Stimulated activated CD8-positive, alpha-beta memory T cell treated with anti-CD3 and anti-CD28 coated beads, Interleukin-15, amount 100 ng/mL, for 24 hours (primary cell): ENCODE measurements at places on chromosomes 12 and 14.

DNA sequence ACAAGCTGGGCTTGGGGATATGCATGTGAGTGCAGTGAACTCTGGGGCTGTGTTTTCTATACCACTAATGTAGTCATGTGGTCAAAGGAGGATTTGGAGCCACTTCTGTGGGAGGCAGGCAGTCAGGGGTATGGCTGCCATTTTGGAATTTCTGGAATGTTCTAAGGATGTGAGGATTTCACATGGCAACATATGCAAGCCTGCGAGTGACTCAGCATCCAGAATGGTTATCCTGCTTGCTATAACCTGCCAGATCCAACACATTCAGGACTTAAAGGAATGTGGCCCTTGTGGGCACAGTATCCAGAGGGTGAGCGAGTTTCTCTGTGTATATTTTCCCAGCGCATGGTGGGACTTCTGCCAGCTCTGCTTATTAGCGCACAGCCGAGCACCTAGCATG, 249.2 kb upstream of the PWP1 start:
- no peak for DNase-seq

- no peak for DNase-seq
Measured at GRCh38 chr12:3333583-3333982, 157.4 kb upstream of the PRMT8 start.

DNA sequence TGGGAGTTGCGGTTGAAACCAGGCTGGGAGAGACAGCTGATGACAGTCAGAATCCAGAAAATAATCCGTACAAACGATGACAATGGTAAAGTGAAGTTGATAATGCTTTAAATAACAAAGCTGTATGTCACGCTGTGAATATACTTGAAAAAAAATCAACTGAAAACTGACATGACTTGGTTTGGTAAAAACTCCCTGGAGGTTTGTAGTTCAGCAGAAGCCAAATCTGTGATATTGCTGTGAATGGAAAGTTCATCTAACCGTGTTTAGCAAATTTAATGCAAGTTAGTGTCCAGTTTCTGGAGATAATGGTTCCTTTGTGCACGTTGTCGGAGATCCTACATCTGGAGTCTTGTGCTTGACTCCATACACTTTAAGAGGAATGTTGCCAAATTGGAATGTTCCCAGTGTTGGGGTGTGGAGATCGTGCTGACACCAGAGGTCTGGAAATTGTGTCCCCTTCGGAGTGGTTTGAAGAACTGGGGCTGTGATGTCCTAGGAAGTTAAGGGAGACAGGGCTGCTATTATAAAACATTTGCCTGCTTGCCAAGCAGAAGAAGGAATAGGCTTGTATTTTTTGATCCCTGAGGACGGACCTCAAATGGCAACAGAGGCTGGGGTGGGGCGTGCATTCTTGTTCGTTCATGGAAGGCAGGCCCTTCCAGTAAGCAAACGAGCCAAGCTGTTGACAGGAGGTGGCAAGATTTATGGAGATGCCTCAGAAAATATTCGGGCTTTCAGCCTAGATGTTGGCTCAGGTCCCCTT, 30.6 kb downstream of the PPFIBP1 start:
- DNase-seq, result no peak

DNA sequence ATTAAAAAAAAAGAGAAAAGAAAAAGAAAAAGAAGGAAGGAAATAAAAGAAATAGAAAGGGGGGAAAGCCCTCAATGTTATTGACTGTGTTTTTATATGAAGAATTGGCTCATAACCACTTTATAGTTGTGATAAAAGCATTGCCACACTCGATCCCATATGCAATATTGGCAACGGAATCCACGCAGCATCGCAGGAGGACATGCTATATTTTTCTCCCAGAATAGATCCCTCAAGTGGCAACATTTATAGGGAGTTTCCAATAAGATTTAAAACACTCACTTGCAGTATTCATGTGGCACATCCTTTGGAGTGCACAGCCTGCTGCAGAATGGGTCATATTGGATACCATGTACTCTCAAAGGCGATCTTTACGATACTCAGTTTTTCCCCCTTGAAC, 223.3 kb downstream of the EGLN3 start:
- no peak for DNase-seq

GRCh38 chr14:29425705-29426482, 501.8 kb downstream of the PRKD1 start:
- no peak for DNase-seq

- no peak for DNase-seq
Measured at GRCh38 chr12:52082026-52082668, 2.6 kb downstream of the SMIM41 start.

GRCh38 chr12:27931390-27931789, 41.1 kb downstream of the PTHLH start:
- DNase-seq, result no peak

DNA sequence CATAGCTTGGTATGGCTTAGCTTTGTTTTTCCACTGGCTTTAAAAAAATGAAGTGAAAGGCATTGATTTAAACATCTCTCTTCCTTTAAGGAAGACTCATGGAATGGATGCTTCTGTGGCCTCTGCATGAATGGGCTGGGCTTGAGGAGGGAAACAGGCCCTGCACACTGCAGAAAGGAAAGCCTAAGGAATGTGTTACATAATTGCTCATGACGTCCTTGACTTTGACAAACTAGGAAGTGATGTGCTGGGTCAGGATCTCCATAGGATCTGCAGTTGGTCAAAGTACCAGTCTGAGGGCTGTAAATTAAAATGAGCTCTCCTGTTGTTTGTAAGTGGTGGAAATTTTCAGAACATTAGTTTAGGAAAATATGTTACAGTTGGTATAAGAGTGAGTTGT, 12.7 kb downstream of the SAMD4A start:
- no peak for DNase-seq

DNA sequence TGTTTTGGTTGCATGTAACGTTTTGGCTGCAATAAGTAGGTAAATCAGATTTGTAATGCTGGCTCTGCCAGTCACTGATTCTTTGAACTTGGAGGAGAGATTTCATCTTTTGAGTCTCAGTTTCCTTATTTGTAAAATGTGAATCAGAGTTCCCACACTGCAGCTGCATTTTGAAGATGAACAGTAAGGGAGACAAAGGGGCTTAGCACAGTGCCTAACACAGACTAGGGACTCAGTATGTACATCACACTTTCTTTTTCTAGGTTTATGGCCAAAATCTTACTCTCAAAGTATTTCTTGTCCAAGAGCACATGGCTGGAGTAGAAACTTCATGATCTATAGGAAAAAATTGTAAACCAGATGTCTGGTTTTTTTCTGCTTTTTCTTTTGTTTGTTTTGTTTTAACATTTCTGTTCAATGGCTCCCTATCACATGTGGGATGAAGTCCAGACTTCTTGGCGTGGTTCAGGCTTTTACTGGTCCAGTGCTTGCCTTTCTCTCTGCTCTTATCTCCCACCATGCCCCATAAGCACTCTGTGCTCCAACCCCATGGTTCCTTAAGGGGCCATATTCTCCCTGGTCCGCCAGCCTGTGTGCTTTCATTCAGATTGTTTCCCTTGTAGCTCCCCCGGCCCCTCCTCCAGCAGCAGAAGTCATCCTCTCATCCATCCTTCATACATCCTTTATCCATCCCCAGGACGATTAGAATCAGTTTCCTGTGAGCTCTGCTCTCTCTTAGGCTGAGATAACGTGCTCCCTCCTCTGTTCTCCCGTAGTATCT, 58.0 kb downstream of the SYNE2 start:
- DNase-seq, result no peak

GRCh38 chr12:56129942-56130495, 2.0 kb downstream of the ESYT1 start:
- no peak for DNase-seq

GRCh38 chr14:57038689-57039088, 228.4 kb upstream of the OTX2 start:
- DNase-seq, result no peak

- DNase-seq, result no peak
Measured at GRCh38 chr12:8823565-8824300, 1.3 kb downstream of the A2ML1 start.

DNA sequence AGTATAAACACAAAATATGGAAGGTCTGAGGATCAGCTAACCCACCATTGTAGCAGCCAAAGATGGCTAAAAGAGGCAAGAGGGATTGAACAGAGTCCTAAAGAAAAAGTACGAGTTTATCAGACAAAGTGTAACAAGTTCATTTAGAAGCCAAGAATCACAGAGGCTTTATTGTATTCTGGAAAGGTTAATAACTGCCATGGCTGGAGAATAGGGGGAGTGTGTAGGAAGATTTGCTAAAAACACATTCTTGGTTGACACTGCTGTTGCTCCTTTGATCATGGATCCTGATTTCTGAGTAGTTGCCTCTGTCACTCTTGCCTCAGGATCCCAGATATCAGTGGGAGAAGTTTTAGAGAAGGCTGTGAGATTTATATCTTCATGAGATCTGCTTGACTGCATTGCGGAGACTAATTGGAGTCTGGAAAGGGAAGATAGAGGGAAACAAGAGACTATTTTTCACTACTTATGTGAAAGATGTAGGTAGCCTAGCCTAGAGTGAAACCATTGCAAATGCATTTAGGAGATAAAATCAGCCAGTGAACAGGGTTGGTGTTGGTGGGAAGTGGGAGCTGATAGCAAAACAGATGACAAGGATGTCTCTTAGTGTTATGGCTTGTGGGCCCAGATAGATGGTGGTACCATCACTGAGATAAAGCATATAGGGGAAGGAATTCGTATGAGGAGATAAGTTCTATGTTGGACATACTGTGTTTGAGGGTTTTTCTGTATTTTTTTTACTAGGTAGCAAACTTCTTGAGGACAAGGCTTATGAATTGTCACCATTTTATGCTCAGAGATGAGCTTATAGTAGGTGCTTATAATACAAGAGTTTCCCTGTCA, 402.9 kb upstream of the PDE3A start:
- no peak for DNase-seq

DNA sequence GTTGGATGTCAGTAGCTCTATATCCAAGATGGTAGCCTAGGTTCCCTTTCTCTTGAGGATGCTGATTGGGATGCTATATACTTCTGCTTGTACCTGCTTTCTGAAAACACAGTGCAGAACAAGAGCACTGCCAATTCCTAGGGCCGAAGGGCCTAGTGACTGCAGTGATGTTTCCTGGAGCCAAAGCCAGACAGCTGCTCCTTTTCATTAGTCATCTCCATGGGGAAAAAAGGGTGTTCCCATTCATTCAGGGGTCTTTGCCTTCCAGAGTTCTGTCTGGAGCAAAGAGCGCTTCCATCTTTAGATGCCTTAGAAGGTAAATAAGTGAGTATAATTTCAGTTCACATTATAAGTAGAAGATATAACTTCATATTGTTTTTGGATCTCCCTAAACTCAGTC, 85.5 kb downstream of the PTPRB start:
- DNase-seq, result no peak

- DNase-seq, result no peak
Measured at GRCh38 chr14:68359022-68359836, 433.6 kb downstream of the ZFP36L1 start.

DNA sequence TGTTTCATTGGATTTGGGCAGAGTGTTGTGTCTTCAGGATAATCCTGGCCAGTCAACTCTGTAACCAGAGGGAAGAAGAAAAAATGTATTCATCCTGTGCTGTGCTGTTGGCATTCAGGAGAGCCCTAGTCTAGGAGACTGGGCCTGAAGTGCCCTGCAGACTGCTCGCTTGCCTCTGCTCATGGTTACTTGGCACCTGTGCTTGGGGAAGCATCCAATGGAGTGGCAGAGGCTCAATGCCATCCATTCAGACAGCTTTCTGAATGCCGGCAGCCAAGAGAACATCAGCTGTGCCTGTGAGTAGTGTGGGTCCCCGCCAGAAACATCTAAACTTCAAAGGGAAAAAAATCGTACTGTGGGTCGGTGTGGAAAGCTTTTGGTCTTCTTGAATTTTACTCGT, 124.2 kb downstream of the SRGAP1 start:
- no peak for DNase-seq

DNA sequence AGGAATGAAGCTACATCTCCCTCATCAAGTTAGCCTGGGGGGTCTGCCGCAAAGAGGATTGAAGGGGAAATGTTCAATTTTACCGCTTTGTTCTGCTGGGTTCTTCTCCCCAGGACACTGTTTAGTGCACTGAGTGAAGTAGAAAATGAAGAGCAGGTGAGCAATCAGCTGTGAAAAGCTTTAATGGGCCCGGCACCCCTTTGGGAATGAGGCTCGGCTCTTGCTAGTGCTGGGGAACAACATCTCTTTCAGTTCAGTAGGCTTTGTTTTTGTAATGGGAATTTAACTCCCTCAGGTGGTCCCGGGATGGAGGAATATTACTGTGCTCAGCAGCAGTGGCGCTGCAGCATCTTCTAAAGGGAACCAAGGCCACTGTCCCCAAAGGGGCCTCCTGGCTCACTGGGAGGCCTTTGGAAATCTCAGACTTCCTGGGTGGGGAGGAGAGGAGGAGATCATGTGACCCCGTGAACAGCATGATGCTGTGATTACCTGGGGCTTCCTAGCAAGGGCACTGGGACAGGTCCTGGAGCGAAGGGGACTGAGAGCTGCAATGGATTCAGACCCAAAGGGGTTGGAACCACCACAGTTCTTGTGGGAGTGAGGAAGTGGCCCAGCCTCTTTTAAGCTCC, 85.2 kb upstream of the MAX start:
- no peak for DNase-seq

GRCh38 chr14:68379510-68380328, 413.1 kb downstream of the ZFP36L1 start:
- no peak for DNase-seq

- DNase-seq, result no peak
Measured at GRCh38 chr14:61710853-61711817, 15.8 kb downstream of the HIF1A start.

GRCh38 chr12:120590741-120591407, 9.7 kb upstream of the POP5 start:
- DNase-seq, result no peak

GRCh38 chr12:87931812-87932211, 97.4 kb downstream of the C12orf50 start:
- DNase-seq, result no peak

DNA sequence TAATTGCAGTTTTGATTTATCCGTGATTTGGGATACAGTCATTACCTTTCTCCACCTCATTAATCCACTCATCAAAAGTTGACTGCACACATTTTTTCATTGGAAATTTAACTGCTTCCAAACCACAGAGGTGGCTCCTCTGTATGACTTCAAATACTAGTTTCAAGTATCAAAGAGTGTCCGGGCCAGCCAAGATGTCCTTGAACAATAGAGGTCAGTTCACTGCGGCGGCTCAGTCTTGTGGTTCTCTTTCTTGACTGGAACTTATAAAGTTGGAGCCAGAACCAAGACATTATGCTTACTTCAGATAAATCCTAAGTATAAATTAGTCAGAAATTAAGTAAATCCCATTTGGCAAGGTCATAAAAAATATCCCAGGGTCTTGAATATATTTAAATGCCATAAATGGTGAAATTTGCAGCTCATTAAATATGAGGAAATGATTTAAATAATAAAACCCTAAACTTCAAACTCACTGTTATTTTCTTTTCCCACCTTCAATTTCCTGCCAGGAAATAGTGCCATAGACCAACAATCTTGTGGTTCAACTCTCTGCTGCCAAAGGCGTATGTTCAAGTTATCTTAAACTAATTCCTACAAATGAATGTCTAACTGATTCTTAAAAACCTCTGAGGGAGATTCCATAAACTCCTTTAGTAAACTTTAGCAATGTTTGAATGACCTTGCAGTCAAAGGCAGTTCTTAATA, 360.8 kb downstream of the AEBP2 start:
- DNase-seq, result no peak
